Activated CD8-positive, alpha-beta memory T cell treated with anti-CD3 and anti-CD28 coated beads for 48 hours (primary cell): ENCODE measurements at places on chromosomes 3 and 15.

- DNase-seq: no peak
Observed at GRCh38 chr15:67862750-67863441, 23.1 kb upstream of the RNU6-1 start.

DNA sequence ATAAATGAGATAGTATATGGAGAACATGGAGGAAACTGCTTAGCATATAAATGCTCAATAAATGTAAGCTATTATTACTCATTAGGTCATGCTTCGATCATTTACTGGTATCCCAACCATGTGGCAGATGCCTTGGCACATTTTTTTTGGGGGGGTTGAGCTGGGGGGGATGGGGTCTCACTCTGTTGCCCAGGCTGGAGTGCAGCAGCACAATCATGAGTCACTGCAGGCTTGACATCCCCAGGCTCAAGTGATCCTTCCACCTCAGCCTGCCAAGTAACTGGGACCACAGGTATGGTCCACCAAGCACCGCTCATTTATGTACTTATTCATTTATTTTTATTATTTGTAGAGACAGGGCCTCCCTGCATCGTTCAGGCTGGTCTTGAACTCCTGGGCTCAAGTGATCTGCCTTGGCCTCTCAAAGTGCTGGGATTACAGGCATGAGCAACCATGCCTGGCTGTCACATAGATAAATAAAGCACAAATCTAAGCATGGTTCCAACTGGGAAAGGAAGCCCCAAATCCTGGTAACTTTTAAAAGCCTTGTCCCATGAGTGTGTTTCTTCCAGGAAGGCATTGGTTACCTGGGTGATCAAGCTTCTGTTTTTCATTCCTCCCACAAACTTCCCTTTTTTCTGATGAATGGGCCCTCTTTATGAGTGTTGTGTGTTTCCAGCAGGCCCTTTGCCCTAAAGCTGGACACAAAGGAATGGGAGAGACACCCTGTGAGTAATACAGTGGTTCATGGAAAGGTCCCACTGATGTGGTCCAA lies 147.4 kb upstream of the UMPS start:
- DNase-seq: no peak

DNA sequence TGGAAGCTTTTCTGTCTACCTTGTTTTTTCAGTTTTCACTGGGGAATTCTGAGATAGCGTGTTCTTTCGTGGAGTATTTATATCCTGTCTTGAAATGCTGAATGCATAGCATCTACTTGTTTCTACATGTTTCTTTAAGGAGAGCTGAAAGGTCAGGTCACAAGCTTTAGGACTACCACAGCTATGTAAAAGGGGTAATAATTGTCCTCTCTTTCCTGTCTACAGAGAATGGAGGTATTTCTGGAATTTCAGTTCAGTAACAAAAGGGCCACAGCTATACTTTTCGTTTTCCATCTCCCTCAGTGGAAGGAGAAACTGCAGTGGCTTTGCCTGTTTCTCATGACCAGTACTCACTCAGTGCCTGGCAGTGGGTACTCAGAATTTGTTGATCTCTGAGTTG lies 4.7 kb downstream of the INAFM2 start:
- no peak for DNase-seq

DNA sequence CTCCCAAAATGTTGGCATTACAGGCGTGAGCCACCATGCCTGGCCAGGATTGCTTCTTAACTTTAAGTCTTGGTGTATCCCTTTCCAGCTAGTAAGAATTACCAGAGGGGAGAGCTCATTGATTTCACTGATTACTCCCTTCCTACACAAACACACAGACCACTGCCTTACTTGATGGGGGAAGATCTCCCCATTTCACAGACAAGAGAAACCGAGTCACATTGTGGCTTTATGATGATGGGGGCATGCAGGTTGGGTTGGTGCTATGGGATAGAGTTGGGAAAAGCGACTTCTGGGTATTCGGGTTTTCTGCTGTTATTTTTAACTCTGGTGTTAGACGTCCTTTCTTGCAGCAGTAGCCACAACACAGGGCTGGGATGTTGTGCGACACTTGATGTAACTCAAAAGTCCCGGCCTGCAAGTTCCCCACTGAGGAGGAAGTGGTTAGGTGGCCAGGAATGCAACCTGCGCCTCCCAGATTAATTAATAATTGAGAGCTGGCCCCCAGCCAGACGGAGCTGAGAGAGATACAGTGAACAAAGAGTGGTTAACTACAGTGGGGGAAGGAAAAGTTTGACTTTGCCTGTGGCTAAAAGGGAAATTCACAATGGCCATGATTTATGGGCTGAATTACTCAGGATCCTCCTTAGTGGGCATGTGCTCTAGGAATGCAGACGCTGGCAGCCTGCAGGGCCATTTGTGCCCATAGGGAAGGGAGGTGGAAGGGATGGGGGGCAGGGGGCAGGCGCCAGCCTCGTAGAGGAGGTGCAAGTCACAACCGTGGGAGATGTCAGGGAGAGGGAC lies 63.6 kb downstream of the SMAD6 start:
- DNase-seq: no peak

GRCh38 chr15:78170848-78171773 lies 21.9 kb downstream of the IDH3A start:
- DNase-seq: no peak

- DNase-seq: no peak
Observed at GRCh38 chr3:170689296-170689829, 103.5 kb upstream of the SLC7A14 start.

GRCh38 chr3:194696702-194697101 lies 11.0 kb downstream of the FAM43A start:
- no peak for DNase-seq

DNA sequence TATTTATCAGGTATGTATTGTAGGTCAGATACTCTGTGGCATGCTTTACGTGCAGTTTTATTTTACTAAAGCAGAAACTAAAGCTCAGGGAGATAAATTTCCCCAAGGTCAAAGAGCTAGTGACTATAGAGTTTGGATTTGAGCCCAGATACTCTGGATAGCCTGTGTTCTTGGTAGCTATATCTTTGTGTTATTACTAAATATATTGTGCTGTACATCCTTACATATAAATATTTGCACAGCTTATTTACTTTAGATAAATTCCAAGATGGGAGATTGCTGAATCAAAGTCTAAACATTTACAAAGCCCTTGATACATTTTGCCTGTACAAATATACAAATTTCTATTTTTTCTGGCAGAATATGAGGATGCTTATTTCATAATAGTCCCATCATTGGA lies 660.9 kb upstream of the NAALADL2 start:
- DNase-seq: no peak

GRCh38 chr3:65231544-65231943 lies 543.7 kb upstream of the ADAMTS9 start:
- DNase-seq: no peak

- peak; percentile 6 for DNase-seq
Observed at GRCh38 chr3:11059090-11059798, 66.7 kb downstream of the SLC6A1 start.

- DNase-seq: no peak
Observed at GRCh38 chr3:11078826-11079515, 75.3 kb upstream of the HRH1 start.

DNA sequence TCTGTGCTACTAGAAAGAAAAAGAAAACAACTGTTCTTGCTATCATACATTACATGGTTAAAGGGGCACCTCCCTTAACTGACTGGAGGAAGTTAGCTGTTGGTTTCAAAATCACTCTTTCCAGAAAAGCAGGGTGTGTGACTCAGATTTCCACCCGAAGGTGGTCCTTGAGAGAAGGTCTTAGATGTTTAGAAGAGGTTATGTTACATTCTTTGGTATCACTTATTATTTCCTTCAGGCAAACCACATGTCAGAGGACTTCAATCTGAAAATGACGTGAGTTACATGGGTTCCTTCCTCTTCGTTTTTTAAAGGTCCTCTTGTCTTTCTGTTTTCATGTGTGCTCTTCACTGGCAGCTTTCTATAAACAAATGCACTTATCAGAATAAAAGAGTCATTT lies 307.9 kb upstream of the CBLB start:
- no peak for DNase-seq

- no peak for DNase-seq
Observed at GRCh38 chr15:81398910-81399551, 25.0 kb upstream of the TMC3 start.

DNA sequence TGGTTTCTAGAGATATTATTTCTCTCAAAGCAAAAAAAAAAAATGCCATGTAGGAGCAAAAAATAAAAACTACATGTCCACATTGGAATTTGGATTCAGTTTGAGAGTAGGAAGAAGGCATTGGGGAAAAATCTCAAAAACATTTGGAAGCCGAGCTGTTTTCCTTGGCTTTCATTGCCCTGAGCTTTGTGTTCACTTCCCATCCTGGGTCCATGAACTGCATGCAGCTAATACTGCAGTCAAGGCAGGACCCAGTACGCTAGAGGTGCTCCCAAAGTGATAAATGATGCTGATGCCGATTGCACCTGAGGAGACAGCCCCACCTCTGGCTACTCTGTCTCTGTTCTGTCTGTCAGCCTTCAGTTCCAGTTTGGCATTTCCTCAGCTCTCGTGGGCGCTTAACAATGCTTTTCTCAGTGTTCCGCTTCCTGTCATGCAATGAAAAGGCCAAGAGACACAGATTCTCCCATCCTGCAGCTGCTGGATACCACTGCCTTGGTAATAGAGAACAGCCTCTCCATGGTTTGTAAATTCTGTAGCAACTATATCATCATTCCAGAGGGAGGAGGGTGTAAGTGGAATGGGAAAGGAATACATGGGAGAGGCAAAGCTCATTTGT lies 181.8 kb downstream of the RYR3 start:
- no peak for DNase-seq

DNA sequence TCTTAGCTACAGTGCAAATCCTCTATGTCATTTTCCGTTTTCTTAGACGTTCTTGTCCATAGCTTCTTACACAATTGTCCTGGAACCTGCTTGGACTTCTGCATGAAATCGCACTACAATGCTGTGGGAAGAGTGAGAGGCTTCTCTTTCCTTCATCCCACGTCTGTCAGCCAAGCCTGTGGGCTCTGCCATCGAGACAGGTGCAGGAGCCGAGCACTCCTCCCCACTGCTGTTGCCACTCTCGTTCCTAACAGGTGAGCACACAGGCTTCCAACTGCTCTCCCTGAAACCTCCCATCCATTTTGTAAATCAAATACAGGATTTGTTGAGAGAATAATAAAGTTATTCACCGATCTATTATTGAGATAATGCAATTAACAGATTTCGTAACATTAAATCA lies 23.5 kb downstream of the ZXDC start:
- DNase-seq: no peak

GRCh38 chr3:43624619-43625305 lies 3.0 kb upstream of the ANO10 start:
- DNase-seq: no peak

- DNase-seq: peak; percentile 23
Observed at GRCh38 chr15:70299931-70300869, 202.5 kb upstream of the TLE3 start.

- no peak for DNase-seq
Observed at GRCh38 chr3:15795651-15796308, 2.0 kb downstream of the ANKRD28 start.

- no peak for DNase-seq
Observed at GRCh38 chr3:98540346-98540745, 8.6 kb downstream of the GPR15 start.

DNA sequence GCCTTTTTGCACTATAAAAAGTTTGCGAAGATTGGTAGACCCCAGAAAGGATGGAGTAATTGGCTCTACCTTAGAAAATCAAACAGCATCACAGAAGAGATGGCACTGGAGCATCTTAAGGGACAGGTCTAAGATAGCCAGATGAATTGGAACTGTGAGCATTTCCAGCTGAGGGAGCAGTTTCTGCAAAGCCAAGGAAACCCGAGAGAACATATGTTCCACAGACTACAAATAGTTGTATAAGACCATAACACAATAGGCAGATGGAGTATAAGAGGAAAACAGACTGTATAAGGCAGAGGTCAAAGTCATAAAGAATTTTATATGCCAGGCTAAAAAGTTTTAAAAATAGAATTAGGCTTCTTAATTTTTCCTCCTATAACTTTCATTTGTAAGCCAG lies 46.0 kb downstream of the TSC22D2 start:
- DNase-seq: no peak

GRCh38 chr3:45760878-45761711 lies 35.2 kb downstream of the SLC6A20 start:
- DNase-seq: no peak

GRCh38 chr3:64571982-64572381 lies 115.8 kb downstream of the ADAMTS9 start:
- DNase-seq: no peak

DNA sequence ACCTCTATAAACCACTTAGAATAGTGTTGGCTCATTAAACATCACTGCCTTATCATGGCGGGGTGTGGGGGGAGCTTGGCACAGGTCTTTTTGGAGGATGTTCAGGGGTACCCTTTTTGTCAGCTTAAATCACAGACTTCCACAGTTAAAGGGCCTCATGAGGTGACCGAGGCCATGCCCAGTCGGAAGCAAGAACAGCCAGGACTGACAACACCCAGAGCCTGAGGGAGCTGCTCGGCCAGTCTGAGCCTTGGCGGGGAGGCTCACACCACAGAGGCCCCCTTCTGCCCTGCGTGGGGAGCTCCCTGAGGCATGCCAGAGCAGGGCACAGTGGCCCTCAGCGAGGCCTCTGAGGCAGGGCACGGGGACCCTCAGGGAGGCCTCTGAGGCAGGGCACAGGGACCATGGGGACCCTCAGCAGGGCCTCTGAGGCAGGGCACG lies 49.5 kb downstream of the UMPS start:
- DNase-seq: no peak

- no peak for DNase-seq
Observed at GRCh38 chr3:101179637-101180036, 140.7 kb downstream of the IMPG2 start.

- no peak for DNase-seq
Observed at GRCh38 chr3:135869439-135870105, 96.0 kb upstream of the PPP2R3A start.

- no peak for DNase-seq
Observed at GRCh38 chr15:63973212-63974009, 72.9 kb downstream of the DAPK2 start.

GRCh38 chr3:37673401-37673800 lies 188.3 kb upstream of the CTDSPL start:
- DNase-seq: no peak

GRCh38 chr3:9091486-9092235 lies 128.4 kb upstream of the RAD18 start:
- DNase-seq: no peak

DNA sequence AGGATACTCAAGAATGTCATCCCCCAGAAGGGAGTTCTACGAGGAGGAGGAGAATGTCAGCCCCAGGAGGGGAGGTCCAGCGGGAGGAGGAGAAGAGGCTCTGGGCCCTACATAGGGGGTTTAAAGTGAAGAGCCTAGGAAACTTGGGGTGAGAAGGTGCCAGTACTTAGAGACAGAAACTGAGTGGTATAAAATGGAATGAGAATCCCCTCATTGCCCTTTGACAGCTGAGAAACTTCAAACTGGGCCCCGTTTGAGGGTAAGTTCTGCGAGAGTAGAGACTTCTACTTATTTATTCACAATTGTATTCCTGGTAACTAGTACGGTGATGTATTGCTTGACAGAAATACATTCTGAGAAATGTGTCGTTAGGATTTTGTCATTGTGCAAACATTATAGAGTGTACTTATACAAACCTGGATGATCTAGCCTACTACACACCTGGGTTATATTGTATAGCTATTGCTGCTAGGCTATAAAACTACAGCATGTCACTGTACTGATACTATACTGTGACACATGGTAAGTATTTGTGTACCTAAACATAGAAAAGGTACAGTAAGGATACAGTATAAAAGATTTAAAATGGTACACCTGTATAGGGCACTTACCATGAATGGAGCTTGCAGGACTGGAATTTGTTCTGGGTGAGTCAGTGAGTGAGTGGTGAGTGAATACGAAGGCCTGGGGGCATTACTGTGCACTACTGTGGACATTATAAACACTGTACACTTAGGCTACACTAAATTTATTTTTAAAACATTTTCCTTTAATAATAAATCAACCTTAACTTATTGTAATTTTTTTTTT lies 62.0 kb downstream of the TSC22D2 start:
- no peak for DNase-seq
